ENCODE measurements at places on chromosomes 7 and 10.

- DNase-seq: no peak
Observed at GRCh38 chr10:60643874-60644273, 134.4 kb upstream of the CDK1 start.

- no peak for DNase-seq
Observed at GRCh38 chr10:131668903-131669302, 231.9 kb upstream of the PPP2R2D start.

DNA sequence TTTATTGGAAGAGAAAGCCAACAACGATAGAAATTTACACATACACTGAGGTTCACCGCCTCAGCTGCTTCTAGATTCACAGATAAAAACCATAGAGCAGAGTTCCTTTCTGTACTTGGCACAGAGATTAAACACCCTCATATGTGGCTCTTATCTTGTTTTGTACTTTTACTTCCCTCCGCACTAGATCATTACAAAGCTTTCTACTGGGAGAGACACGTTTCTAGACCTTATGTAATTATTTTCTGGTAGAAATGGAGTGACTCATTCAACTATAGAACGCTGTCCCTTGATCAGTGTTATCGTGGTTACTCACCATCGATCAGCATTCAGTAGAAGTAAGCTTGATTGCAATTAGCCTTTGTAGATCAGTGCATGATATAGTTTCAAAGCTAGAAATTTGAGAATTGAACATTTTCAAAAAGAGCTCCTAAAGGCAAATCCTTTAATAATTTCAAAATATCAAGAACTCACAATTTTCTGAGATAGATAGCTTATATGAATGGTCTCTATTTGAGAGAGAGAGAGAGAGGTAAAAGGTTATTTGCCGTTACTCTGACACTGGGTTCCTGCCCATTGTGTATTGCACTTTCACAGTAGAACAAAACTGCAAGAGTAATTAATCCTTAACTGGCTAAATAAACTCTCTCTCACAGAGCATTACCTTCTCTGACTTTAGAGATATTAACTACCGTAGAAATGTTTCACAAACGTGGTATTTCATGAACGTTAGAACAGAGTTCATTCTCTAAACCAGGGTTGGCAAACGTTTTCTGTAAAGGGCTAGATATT, 26.1 kb upstream of the DNAJC1 start:
- no peak for DNase-seq

GRCh38 chr10:116848944-116849247, 403 bp upstream of the ENO4 start:
- DNase-seq: no peak

GRCh38 chr10:8305876-8306652, 251.6 kb downstream of the GATA3 start:
- DNase-seq: no peak

GRCh38 chr10:61286686-61287085, 166.5 kb downstream of the TMEM26 start:
- DNase-seq: peak; percentile 2

GRCh38 chr7:155871211-155871610, 58.9 kb upstream of the SHH start:
- DNase-seq: no peak

- peak; percentile 94 for DNase-seq
Observed at GRCh38 chr10:6275022-6275997, 72.6 kb downstream of the PFKFB3 start.

DNA sequence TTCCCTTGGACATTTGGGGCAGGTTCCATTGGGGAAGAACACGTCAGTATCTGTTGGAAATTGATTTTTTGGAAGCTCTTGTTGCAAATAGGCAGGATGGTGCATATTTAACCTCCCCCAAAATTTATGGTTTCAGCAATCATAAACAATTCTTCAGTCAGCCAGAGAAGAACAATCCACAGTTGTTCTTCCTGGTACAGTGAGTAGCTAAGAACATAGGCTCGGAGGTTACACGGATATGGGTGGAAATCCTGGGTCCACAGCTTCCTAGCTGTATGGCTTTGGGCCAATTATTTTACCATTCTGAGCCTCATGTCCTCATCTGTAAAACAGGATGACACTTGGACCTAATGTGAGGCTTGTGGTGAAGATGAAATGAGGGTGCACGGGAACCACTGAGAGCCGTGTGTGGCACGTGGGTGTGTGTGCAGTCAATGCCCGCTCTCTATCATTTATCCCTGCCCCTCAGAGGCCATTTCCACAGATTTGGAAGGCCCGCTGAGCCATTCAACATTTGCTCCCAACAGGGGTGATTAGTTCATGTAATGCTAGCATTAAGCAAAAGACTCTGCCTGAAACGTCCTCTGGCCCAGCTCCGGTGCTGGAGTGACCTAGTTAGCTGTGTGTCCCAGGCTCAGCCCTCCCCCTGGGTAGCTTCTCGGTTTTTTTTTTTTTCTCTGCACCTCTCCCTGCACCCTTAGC, 9.7 kb downstream of the CAMK1D start:
- DNase-seq: peak; percentile 34

GRCh38 chr10:43121444-43121843, 16.8 kb upstream of the CSGALNACT2 start:
- no peak for DNase-seq
